ENCODE measurements at places on chromosomes 5 and 9.
A peak's percentile ranks its signal among the peaks of the same experiment; 100 is the strongest.

DNA sequence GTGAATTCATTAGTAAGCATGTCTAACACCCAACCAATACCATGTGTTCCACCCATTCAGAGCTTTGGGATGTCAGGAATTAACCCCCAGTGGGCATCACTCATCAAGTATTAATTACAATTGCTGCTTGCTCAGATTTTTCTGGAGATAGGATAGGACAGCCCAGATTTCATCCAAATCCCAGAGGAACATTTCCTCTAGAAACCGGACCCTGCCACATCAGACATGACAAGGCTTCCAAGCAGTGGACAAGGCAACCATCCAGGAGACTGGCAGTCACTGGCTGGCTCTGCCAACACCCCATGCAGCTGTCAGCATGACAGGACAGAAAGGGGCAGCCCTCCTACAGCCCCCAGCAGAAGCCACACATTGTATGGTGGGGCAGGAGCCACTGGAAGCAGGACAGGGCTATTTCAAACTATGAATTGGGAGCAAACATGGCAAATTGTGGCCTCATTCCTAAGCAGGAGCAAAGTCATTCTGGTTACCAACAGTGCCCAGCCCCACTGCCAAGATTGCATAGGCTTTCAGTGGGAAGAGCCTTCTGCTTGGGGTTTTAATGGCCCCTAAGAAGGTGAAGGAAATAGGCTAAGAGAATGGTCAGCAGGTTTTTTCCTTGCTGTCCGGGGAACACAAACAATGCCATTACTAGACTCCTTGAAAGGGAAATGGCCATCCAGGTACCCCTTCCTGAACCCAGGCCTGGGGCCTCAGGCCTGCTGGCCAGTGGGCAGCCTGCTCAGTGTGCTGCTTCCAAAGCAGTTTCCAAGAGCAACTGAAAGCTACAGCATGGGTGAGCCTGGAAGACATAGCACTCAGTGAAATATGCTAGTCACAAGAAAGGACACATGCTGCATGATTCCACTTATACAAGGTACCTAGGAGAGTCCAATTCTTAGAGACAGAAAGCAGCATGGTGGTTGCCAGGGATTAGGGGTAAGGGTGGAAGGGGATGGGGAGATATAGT is 294.7 kb upstream of the SLC30A5 start:
- no peak for DNase-seq

GRCh38 chr5:133252133-133252480 is 200.3 kb downstream of the HSPA4 start:
- DNase-seq: no peak

GRCh38 chr5:32842813-32843530 is 131.9 kb downstream of the NPR3 start:
- no peak for DNase-seq

GRCh38 chr9:113587471-113588031 is 124.0 kb downstream of the RGS3 start:
- no peak for DNase-seq

GRCh38 chr5:112795944-112796678 is 58.4 kb downstream of the APC start:
- DNase-seq: no peak

- no peak for DNase-seq
These were observed 114.7 kb downstream of the LPAR1 start for GRCh38 chr9:110923601-110924000.

DNA sequence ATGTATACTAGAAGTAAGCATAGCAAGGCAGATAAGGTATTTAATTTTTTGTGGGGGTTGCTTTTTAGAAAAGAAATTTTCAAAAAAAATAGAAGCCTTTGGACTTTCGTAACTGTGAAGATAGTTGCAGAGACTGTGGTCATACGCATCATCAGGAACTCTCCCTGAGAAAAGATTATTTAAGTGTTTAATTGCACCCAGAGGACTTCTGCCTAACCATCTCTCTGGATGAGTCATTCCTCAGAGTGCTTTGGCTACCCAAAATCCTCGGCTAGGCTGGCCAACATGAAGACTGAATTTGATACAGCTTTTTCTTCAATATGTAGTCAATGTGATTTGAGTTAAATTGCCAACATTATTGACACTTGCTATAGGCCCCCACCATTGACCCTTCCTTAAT is 296.4 kb downstream of the TLR4 start:
- DNase-seq: no peak

DNA sequence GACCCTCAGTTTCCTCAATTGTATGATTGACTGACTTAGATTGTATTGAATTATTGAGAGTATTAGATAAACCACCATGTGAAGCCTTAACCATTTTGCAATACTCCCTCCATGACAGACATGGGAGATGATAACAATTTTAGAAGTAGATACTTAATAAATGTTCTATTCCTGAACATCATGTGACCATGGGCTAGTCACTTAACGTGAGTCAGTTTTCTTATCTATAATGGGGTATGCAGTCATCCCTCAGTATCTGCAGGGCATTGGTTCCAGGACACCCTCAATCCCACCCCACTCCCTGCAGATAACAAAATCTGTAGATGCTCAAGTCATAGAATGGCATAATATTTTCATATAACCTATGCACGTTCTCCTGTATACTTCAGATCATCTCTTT is 31.0 kb downstream of the SNX18 start:
- DNase-seq: no peak

- no peak for DNase-seq
These were observed 130.2 kb upstream of the PPP1R26 start for GRCh38 chr9:135349212-135350002.

DNA sequence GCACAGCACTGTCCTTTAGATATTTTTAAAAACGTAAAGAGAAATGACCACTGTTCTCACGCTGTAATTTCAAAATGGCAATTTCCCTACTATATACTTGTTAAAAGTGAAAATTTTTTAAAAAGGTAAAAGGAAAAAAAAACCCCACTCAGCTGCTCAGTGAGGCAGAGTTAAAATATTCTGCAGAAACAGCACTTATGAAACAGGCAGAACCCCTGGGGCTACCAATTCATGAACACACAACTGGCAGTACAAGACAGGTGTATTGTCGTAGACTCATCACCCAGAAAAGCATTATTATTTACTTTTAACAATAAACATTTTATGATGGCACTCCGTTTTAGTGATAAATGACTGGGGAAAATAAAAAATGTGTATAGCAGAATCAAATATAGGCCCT is 1.5 kb upstream of the RASGRF2 start:
- DNase-seq: no peak

- DNase-seq: no peak
These were observed 52.8 kb upstream of the PRSS3 start for GRCh38 chr9:33742519-33742918.

GRCh38 chr9:8783941-8784340 is 984.4 kb upstream of the DMAC1 start:
- no peak for DNase-seq

DNA sequence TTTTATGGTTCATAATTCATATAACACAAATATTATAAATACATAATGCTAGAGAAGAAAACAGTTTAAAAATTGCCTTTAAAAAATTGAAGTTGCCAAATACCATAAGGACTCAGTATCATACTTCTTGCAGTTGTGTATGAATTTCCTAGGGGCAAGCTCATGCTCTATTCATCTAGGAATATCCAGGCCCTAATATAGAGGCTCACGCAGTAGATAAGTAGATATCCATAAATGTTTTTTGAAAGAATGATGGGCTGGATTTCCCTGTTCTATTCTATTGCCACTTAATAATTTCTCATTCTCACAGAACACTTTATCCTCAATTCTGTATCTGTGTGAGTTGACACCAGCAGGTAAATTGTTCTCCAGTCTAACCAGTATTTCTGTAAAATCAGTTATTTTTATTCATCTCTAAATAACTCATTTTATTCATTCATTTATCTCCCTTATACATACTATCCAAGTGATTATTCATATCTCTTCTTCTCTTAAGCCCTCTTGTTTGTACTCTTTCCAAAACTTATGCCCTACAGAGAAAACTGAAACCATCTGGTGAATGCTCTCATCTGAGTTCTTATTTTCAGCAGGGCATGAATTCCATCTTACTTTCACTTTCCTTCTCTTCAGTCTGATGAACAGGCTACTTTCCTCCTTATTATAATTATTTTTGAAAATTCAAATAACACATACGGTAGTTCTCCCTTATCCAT is 97.1 kb downstream of the SLC44A1 start:
- no peak for DNase-seq

GRCh38 chr9:92206488-92206887 is 87.0 kb downstream of the IARS1 start:
- DNase-seq: no peak

- DNase-seq: no peak
These were observed 122.9 kb downstream of the NXNL2 start for GRCh38 chr9:88657893-88658292.

DNA sequence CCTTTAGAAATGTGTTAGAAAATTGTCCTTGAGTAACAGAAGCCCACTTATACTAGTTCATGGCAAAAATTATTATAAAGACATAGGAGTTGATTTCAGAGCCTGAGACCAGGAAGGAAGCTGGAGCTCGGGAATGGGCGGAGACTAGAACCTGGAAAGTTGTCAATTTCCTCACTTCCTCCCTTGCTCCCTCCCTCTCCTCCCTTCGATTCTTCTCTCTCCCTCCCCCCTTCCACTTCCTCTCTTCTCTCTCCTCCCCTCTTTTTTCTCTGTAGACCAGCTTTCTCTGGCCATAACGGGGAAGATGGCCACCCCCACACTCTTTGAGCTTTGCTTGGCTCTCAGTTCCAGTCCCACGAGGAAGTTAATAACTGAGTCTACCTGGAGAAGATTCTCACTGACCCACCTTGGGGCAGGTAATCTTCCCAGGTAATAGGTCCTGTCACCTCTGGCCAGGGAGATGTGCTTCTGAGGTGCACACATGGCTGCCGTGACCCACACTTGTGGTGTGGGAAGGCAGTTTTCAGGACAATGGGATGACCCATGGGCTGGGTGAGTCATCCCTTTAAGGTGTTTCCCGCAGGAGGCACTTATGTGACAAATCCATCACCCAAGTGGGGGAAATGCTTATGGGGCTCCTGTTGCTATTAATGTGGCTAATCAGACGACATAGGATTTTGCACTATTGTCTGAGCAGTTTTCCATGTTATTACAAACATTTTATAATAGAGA is 78.7 kb downstream of the HSPA4 start:
- no peak for DNase-seq

DNA sequence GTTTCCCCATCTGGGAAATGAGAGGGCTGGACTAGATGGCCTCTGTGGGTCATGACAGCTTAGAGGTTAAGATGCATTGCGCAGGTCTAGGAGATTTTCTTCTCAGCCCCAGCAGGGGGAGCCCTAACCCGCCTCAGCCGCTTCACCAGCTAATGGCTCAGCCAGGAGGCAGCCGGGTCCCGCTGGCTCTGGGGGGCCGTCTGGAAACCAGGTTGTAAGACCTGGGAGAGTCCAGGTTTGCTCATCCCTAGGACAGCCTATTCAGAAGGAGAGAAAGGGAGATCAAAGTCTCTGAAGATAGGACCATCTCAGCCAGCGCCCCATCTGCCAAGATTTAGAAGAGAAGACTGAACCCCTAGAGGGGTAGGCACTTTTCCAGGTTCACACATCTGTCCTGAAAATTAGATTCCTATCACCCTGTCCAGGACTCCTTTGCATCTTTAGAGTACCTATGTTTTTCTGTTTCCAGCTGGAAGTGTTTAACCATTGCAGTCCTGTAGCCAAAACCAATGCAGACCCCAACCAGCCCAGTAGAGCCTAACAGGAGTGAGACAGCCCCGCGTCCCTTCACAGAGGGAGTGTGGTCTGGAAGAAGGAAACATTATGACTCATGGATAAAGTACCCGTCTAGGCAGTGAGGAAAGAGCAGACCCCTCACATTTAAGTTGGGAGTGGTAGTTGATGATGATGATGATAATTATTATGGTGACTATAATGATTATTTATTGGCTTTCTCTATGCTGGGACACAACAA is 27.5 kb downstream of the SPARC start:
- peak; percentile 43 for DNase-seq

- no peak for DNase-seq
These were observed 61.7 kb downstream of the RFX3 start for GRCh38 chr9:3464033-3464638.

DNA sequence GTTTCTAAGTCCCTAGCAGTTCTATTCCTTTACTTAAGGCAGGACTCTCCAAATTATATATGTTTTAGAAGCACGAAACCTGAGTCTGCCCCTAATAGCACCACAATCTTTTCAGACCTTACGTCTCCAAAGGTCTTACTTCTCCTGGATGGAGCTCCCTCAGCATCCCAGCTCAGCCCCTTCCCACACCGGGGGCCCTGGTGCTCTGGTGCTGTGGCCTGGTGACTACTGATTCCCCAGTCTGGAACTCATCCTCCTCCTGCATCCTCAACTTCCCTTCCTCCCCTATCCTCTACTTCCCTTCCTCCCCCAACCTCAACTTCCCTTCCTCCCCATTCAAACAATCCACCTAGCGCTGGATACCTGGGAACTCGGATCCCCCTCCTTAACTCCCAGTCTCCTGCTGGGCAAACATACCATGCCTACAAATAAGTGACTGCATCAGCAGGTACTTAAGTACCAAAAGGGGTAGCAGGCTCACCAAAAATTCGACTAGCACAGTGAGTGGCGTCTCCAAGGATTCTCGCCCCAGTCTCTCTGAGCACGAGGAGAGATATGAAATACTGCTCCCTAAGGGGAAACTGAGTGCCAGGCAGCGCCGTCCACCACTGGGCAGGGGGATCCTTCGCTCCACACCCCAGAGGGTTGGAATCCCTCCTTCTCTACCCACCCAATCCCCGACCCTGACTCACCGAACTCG is 831 bp downstream of the IGFBPL1 start:
- no peak for DNase-seq

- DNase-seq: no peak
These were observed 42.2 kb upstream of the C5orf58 start for GRCh38 chr5:170190436-170191134.

DNA sequence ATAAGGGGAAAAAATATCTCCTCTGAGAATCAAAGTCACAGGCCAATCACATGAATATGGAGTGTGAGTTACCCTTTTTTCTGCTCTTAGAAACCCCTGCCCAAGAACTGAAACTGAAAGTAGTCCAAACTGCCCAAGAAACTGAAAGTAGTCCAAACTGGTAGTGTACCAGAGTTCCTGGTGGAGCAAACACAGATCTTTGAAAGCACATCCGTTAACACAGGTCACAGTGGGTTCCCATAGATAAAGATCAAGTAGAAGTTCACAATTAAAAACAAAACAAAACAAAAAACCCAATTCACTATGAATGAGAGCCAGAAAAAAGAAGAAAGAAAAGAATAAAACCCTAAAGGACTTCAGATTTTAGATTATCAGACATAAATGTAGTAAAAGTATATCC is 332.4 kb upstream of the EFNA5 start:
- DNase-seq: no peak

DNA sequence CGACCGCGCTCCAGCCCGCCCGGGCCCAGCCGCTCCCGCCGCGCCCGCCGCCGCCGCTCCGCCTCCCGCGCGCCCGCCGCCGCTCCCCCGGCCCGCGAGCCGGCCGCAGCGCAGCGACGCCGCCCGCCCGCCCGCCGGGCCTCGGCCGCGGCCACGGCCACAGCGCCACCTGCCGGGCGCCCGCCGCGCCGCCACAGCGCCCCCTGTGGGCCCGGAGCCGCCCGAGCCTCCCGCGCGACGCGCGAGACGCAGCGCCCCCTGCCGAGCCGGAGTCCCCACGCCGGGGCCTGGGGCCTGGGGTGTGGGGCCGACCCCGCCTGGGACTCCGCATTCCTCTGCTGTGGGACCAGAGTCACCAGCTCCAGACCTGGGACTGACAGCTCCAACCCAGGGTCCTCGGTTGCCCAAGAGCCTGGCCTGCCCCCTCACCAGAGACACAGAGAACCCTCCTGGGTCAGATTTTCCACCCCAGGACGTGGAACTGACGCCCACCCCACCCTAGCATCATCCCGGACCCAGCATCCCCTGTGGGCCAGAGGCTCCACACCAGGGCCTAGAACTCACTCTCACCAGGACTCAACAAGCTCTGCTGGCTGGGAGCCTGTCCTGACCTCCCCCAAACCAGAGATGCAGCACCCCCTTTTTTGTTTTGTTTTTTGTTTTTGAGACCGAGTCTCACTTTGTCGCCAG is at the start of gene RAPGEF1:
RAPGEF1 (minus strand) TSS at position 118 of the 690 bp plus-strand sequence. CDS start 246 bp downstream, outside the sequence.
- DNase-seq: peak; percentile 59
